Melanocyte of skin (primary cell): ENCODE measurements at places on chromosomes 1 and 21. TPM values are rescaled to one million over a fixed set of nuclear protein-coding genes. Genes with fewer than 3 reads are reported as not detected.

The AGRN gene
- 67.9 and 80.3 TPM in 2 replicates for total RNA-seq

The HSF2BP gene
- 0.33 and 0.93 TPM in 2 replicates for total RNA-seq

The GPR25 gene
- not detected in 2 replicates for total RNA-seq

The RHOU gene
- 0.34 and 0.36 TPM in 2 replicates for total RNA-seq

The CR2 gene
- not detected in 2 replicates for total RNA-seq

The CHI3L1 gene
- not detected in 2 replicates for total RNA-seq
